ENCODE measurements at places on chromosomes 16 and 17. TPM values are rescaled to one million over a fixed set of nuclear protein-coding genes. Genes with fewer than 3 reads are reported as not detected.

RAMP2 gene
- polyA plus RNA-seq, result 82.0 TPM

MVD gene
- 41.2 TPM for polyA plus RNA-seq

ATP6V0A1 gene
- 40.6 TPM for polyA plus RNA-seq

CRISPLD2 gene
- 16.2 TPM for polyA plus RNA-seq

KRTAP4-3 gene
- not detected for polyA plus RNA-seq

DNA sequence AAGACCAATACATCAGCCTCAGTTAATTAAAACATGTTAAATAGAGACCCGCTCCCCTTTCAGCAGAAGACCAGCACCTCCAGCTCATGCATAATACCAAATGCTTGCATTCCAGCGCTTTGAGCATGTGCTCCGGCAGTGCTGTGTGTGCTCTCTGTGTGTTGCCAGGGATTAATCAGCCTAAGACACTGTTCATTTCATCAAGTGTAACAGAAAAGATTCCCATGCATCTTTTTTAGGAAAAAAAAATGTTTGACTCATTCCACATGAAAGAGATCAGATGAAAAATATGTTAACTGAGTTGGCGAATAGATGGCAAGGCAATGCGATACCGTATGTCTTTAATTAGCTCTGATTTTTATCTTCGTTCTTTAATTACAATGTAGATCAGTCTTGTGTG, 187.6 kb downstream of the RPTOR start:
- DNase-seq, result no peak

DNA sequence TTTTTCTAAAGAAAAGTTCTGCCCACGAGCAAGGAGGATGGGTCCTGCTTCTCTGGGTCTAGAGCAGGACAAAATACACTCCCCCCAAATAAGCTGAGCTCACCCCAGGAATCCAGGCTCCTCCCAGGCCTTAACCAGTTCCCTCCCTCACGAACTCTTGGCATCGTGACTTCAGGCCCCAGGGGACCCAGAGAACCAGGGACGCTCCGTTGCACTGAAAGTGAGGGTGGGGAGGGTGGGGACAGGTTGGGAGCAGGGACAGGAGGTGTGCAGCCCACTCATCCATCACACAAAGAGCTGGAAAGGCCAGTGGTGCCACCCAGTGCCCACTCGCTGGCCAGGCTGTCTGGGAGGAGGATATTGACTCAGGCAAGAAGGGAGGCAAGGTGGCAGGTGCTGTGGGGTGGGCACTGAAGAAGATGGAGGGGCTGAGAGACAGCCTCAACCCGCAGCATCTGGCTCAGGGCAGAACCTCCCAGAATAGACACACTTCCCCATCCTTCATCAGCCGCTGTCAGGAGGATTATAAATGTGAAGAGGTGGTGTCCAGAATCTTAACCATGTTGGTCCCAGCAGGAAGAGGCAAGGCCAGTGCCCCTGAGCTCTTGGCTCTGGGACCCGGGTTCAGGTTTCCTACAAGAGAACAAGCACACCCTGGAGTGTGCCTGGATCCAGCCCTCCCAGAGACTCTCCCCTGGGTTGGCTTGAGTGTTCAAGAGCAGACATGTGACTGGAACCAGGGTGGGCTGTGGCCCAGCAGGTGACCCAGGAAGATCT, 67.9 kb upstream of the RPL38 start:
- DNase-seq, result no peak

DNA sequence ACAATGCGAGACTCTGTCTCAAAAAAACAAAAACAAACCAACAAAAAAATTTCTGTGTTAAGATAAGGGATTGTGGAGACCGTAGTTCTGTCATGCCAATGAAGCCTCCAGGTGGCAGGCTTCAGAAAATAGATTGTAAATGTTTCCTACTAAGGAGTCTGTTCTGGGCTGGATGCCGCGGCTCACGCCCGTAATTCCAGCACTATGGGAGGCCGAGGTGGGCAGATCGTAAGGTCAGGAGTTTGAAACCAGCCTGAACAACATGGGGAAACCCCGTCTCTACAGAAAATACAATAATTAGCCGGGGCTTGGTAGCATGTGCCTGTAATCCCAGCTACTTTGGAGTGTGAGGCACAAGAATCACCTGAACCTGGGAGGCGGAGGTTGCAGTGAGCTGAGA, 4.4 kb upstream of the SNX29 start:
- no peak for DNase-seq

DNA sequence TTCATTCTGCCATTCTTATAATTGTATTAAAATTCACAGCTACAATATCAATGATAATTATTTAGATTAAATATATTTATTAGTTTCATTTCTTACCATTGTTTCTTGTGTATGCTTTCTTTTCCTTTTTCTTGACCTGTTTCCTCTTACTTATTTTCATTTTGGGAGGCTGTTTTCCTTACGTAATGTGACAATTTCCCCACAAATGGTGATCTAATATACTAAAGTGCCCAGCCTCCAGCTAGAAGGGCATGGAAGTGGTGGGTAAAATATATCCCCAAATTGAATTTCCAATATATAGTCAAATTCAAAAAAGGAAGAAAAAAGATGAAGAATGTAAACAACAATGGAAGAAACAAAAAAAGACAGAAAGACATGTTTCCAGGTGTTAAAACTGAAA, 1.5 kb upstream of the ABCA6 start:
- no peak for DNase-seq

- no peak for DNase-seq
These were observed 76.2 kb upstream of the CDC42EP4 start for GRCh38 chr17:73387746-73388577.

DNA sequence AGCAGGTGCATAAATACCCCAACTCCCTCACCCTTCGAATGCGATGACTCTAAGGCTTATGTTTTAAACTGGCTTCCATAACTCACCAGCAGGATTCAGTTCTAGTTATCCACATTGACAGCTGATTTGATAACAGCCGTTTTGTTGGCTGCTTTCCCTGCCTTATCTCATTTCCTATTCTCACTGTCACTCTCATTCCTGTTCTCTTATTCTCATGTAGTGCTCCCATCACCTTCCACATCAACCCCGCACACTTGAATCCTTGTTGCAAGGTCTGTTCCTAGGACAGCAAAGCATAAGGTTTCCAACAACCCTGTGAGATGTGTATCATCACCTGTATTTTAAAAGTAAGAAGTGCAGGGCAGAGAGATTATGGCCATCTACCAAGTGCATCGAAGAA, 344.4 kb downstream of the CDH13 start:
- no peak for DNase-seq

DNA sequence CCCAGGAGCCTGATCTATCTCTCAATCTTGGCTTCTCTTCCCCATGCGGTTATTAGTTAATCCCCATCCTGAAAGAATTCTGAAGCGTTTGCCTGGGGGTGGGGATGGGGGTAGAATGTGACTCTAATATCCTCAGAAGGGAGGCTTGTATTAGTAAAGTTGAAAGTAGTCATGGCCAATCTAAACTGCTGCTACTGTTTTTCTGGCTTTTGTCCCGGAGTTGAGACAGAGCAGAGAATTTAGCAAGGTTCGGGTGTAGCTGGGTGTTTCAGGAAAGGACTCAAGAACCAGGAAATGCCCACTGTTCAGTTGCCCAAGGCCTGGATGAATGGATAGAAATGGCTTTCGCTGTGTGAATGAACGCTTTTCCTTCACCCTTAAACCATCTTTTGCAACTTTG, 17.6 kb upstream of the ITGAM start:
- no peak for DNase-seq

DNA sequence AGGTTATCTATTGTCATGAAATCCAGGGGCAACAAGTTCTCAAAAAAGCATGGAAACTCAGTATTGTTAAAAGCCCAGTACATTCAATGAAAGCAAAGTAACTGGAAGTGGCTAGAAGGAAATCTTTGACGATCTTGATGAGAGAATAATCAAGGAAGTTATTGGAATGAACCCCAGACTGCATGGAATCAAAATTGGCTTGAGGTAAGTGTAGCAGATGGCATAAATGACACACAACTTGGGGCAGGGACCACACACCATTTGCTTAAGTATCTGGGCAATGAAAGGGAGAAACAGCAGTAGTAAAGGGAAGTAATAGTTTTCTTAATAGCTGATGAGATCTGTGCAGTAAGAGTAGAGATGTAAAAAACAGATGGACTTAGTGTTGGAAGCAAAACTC, 238.0 kb downstream of the HS3ST3A1 start:
- DNase-seq, result no peak

DNA sequence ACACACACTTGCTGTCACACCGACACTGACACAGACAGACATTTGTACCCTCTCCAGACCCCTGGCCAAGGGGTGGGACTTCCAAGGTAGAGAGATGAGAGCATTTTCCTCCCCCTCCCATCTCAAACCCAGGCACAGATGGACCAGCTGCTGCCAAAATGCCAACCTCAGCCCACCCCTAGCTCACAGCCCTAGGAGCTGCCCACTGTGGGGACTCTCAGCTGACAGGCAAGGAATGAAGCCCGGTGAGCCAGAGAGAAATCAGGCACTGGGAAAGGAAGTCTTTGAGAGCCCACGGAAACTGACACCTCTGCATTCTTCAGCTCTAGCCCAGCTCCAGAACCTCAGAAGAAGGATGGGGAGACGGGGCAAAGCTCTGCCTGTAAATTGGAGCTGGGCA, 2.8 kb downstream of the ETV4 start:
- no peak for DNase-seq

DNA sequence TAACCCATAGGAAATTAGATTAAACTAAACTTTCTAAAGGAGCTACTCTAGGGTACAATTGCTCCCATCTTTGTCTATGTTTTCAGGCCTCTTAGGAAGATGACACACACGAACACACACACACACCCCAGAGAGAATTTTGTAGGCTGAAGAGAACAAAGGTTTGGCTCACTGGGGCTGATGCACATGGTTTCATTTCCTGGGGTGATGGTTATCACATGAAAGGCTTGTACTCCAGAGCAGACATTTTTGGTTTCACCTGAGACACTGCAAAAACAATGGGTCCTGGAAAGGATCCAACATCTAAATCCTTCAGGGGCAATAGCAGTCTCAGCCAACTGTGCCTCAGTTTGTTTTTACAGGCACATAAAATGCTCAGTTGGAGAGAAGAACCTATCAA, 62.8 kb downstream of the GRB7 start:
- no peak for DNase-seq

DNA sequence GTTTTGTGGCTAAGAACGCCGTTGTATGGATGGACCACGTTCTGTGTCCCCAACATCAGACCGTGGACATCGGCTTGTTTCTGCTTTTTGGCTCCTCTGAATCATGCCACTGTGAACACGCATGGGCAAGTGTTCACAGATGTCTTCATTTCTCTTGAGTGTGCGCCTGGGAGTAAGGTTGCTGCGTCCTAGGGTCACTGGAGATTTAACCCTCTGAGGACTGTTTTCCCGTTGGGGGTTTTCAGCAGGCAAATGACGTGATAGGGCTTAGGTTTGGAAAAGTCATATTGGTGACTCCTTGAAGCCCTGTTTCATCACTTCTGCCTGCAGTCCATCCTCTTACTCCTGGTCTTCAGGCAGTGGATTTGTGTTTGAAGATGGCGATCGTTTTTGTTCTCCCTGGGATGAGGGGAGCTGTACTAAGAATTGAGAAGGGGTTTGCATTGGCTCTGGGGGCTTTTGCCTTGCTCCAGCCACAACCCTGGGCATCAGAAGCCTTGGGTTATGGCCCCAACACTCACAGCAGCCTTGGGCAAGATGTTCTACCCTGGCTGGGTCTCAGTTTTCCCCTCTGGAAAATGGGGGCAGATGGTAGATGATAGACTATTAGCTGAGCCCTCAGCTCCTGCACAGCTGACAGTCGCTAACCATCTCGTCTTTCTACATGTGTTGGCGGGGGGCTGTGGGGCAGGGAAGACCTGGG, 67.2 kb upstream of the CIBAR2 start:
- no peak for DNase-seq

DNA sequence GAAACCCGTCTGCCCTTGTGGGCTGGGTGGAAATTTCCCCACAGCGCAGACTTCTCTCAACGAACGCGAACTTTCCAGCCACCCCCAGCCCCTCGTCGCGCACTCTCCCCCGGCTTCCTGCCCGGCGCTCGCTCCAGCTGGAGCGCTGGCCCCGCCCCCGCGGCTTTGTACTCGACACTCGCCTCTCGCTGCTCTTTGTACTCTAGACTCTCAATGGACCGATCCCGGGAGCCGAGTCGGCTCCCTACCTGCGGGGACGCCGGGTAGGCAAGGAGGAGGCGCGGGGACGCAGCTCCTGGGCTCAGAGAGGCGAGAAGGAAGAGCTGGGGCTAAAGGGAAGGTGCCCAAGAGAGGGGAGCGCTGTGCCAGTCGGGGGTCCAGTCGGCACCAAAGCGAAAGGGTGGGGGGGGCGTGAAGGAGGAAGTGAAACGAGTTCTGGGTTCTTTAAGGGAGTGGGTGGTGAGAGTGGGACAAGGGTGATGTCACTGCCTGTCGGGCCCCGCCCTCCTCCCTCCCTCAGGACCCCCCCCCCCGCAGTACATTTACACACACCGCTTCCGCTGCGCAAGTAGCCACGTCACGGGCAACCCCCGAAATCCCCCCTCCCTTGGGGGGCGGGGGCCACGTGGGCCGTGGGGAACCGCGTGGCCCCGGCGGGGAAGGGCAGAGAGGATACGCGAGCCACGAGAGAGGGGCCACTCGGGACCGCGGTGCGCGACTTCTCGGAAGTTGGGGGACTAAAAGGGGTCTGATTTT, 9.7 kb downstream of the KDM6B start:
- peak; percentile 88 for DNase-seq

GRCh38 chr16:78538919-78539318, 439.5 kb downstream of the WWOX start:
- DNase-seq, result no peak

DNA sequence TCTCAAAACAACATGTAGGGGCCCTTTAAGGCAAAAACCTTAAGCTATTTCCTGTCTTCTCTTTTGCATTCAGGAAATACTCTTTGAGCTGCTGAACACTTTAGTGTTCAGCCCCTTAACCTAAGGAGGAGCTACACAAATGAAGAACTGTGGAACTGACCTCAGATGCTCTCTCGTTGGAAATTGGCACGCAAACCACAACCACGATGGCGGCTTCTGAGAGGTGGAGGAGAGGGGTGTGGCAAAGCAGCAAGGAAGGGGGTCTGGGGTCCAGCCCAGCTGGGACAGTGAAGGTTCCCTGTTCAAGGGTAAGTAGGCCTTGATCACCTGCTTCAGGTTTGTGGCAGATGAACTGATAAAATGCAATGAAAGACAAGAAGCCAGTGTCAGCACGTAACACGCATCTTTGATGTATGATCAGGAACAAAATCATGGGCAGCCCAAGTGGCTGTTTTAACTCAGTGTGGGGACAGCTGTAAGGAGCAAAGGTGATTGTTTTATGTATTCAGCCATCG, 291.6 kb upstream of the TNRC6C start:
- DNase-seq, result no peak

GRCh38 chr16:14958970-14959369, 15.9 kb upstream of the PDXDC1 start:
- DNase-seq, result no peak

DNA sequence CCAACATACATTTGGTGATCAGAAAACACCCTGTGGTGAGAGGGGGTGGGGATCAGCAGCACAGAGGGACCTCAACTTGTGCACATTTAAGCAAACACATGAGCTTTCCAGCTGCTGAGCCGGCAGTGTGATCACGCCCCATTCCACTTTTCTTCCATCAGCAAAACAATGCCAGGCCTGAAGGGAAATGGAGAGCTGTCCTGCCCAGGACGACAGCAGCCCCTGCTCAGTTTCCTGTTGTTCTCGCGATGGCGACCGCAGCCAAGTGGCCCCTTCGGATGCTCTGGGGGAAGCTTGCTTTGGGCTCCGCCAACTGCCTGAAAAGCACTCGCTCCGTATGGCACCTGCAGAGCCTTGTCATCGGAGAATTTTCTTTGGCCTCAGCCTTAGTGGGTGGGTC, 272.3 kb downstream of the FOXL1 start:
- DNase-seq, result no peak

Measured in heart left ventricle (tissue), 16 donors.